ENCODE measurements at places on chromosomes 3 and 15.

DNA sequence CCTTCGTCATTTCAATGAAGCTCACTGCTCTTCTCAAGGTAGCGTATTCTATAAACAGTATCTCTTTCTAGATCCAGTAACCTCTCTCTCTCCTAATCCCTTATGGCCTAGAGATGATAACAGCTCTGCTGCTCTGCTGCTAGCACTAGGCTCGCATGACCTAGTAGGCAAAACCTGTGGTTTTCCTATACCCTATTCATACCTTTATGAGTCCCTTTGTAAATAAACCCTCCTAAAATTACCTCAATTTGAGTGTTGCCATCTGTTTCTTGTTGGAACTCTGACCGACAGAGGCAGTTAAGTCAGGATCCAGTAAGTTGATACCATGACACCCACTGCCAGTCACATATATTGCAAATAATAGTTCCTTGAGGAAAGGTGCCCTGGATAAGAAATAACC is 7.3 kb downstream of the CCDC14 start:
- DNase-seq: no peak

DNA sequence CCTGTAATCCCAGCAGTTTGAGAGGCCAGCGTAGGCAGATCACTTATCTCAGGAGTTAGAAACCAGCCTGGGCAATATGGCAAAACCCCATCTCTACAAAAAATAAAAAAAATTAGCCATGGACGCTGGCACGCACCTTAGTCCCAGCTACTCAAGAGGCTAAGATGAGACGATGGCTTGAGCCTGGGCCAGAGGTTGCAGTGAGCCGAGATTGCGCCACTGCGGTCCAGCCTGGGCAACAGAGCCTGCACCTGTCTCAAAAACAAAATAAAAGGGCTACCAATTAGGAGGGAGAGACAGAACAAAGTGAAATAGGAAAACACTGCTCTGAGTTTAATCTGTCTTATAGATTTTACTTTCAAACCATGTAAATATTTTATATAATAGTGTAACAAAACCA is 33.8 kb downstream of the MSL2 start:
- DNase-seq: no peak

GRCh38 chr15:75669191-75669878 is 21.6 kb downstream of the SNX33 start:
- DNase-seq: no peak

GRCh38 chr15:55434989-55435825 is 26.9 kb downstream of the PIERCE2 start:
- no peak for DNase-seq

- DNase-seq: no peak
These were observed 121.4 kb upstream of the RARB start for GRCh38 chr3:25306705-25307104.

DNA sequence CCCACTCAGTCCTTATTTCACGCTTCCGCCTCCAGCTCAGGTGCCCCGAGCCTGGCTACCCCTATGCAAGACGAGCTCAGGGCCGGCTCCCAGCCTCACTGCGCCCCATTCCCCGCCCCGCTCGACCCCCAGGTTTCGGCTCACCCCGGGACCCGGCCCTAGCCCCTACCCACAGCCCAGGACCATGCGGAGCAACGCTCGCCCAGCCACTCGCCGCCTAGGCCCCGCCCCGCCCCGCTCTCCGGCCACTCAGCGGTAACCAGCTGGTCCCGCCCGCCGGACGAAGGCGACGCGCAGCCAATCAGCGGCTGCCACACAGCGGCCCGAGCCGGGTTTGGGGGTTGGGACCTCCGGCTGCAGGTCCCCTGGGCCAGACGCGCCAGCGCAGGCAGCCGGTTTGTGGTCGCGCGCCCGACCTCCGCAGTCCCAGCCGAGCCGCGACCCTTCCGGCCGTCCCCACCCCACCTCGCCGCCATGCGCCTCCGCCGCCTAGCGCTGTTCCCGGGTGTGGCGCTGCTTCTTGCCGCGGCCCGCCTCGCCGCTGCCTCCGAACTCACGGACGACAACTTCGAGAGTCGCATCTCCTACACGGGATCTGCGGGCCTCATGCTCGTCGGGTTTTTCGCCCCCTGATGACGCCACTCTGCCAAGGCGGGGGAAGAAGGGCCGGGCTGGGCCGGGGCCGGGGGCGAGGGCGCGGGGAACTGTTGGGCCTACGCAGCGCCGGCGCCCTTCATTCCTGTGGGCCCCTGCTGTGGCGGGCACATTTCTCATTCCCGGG is at the start of gene CATSPER2:
TSS of gene CATSPER2 (minus strand) at position 196 of the 781 bp plus-strand sequence. CDS start 783 bp downstream, outside the sequence.
- DNase-seq: no peak

DNA sequence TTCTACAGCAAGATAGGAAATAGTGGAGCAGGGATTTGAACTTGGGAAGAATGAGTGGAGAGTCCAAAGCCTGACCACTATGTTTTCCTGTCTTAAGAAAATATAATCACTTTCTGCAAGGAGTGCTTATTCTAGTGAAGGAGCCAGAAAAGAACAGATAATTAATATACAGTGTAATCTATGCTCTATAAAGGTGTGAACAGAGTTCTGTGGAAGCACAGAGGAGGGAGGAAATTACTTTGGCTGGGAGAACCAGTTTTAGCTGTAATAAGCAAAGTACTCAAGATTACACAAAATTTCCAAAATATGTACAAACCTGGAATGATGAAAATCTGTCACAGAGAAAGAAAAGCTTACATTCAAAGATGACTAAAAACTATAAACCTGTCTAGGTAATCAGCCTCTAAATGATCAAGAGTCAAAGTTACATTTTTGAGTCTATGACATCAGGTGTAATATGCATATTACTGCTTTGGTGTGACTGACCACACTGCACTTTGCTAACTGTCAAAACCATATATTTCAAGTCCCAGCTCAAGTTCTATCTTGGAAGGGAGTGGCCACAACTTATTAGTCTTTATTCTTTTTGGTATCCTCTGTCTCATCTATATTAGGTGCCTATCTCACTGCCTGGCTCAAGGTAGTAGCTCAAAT is 40.7 kb upstream of the MB21D2 start:
- DNase-seq: no peak

- DNase-seq: no peak
These were observed 191.2 kb downstream of the TLE3 start for GRCh38 chr15:69906256-69907185.

DNA sequence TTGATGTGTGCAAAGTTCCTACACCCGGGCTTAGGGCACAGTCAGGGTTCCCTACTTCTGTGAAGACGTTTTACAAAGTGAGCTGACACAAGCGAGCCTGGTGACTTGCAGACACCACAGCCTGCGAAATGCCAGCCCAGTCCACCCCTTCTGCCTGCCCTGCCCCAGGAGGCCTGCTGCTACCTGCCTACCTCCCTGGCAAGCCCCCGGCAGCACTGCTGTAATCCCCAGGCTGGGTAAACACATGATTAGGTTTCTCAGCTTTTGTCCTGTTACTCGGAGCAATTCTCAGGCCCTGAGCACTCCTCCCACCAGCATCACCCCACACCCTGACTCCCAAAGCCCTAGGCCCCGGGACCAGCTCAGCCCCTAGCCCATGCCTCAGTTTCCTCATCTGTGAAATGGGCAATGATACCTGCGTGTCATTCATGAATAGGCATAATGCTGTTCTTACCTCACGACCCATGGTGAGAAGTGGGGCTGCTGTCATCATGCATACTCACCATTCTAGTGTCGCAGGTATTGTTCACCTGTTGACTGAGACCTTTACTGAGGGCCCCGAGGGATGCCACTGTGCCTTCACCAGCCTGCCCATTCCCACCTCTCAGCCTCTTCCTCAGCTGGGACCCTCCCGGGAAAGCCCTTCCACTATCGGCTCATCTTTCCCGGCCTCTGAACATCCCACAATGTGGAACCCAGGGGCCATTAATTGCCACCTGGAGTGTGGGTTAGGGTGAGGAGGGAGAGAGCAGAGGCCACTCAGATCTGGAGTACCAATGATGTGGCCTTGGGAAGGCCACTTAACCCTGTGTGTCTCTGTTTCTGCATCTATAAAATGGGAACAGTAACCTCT is 31.5 kb upstream of the SLC6A6 start:
- DNase-seq: no peak

DNA sequence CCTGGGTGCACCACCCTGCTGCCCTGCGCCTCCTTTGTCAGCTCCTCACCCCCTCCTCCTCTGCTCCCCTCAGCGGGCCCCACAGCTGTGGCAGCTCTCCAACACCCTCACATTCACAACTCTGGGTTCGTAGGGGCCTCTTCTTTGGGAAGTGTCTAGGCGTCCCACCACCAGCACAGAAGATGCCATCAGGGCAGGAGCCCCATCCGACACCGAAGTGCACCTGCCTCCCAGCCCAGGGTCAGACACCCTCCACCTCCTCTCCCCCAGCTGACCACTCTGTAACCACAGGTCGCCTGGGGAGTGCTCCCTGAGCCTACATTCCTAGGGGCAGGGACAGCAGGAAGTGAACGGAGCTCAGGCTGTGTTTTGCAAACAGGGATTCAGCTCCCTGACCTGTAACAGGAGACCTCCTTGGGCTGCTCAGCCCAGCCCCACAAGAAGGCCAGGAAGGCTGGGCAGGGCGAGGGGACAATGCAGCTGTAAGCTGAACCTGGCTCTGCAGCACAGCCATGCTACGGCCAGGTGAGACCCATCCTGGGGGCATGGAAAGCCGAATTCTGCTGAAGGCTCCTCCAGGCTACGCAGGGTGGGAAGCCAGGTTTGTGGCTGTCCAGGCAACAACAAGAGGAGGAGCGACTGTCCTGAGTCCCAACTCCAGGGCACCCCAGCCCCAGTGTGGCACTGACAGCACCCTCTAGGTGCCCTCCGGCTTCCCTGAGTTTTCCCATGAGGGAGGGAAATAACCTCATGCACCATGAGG is 269.0 kb downstream of the GOLGA6L6 start:
- DNase-seq: no peak

DNA sequence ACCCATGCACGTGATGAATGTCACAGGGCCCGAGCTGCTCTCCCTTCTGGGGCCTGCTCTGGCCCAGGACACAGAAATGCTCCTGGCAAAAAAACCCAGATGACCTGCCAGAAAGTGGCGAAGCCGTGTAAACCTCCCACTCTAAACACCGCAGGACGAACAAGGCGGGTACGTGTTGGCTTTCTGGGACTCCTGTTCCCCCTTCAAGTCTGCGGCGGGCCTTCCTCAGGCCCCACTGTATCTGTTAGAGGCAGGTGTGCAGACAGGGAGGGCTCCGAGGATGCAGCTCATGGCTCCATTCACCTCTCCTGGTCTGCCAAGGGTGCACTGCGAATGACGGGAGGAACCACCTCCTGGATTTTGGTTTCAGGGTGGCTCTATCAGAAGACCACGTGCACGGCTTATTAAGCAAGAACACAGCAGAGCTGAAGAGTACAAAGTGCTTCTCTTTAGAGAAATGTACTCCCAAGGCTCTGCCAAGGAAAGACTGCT is 173.8 kb downstream of the ADAMTS17 start:
- no peak for DNase-seq

GRCh38 chr3:71513081-71513480 is 70.4 kb downstream of the FOXP1 start:
- DNase-seq: no peak

GRCh38 chr15:38479756-38480155 is 25.8 kb downstream of the FAM98B start:
- no peak for DNase-seq

GRCh38 chr3:126357295-126358037 is at the start of gene KLF15:
Gene KLF15 (minus strand): TSS chr3:126357408. CDS start chr3:126352922, 4,486 bp downstream.
- DNase-seq: peak; percentile 48

DNA sequence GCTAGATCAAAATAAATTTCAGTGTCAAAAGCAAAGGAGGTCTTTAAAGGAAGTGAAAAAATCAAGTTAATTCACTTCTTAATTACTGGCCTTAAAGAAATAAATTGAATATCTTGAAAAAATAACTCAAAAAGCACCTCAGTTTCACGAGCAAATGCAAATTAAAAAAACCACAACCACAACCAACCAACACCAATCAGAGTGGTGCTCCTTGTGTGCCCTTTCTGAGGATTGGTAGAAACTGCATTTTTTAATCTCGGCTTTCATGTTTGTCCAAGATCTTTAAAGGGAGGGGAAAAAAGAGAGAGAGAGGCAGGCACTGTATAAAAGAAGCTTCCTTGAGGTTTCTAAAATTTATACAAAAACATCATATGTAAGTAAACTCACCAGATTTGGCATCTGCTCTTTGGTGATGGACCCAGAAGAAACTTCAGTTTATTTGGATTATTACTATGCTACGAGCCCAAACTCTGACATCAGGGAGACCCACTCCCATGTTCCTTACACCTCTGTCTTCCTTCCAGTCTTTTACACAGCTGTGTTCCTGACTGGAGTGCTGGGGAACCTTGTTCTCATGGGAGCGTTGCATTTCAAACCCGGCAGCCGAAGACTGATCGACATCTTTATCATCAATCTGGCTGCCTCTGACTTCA is at the start of gene GPR15:
TSS of gene GPR15 (plus strand) at position 357 of the 653 bp plus-strand sequence. CDS start at position 413, 56 bp downstream.
- DNase-seq: no peak

- no peak for DNase-seq
These were observed 138.9 kb downstream of the TCF12 start for GRCh38 chr15:57057134-57057930.

DNA sequence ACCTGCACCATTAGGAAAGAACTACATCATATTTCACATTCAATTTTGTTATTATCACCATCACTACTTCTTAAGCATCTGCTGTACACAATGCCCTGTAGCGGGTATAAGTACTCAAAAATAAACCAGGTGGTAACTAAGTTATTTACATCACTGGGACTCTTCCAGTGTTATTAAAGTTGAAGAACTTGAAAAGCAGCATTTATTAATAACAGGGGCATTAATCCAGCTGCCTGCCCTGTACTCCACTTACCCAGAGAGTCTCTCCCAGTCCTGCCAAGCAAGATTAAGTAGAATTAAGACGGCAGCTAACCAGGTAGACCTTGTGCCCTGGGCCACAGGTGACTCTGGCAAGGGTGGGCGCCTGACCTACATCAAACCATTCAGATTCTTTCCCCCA is 65.2 kb downstream of the FHIT start:
- DNase-seq: no peak

DNA sequence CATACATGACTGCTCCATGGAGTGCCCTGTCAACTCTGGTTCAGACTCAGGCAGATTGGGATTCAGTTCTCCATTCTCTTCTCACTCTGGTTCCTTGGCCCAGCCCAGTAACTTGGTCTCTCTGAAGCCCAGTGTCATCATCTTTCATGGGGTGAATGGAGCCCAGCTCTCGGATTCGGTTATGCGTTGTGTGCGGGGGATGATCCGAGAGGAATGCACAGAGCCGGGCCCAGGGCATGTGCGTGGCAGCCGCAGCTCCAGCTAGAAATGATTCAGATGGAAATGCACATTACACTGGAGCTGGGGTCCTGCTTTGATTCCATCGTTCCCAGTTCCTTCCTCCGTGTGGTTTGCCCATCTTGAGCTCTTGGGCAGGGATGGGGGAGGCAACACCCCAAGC is 189.4 kb downstream of the FEZF2 start:
- no peak for DNase-seq

DNA sequence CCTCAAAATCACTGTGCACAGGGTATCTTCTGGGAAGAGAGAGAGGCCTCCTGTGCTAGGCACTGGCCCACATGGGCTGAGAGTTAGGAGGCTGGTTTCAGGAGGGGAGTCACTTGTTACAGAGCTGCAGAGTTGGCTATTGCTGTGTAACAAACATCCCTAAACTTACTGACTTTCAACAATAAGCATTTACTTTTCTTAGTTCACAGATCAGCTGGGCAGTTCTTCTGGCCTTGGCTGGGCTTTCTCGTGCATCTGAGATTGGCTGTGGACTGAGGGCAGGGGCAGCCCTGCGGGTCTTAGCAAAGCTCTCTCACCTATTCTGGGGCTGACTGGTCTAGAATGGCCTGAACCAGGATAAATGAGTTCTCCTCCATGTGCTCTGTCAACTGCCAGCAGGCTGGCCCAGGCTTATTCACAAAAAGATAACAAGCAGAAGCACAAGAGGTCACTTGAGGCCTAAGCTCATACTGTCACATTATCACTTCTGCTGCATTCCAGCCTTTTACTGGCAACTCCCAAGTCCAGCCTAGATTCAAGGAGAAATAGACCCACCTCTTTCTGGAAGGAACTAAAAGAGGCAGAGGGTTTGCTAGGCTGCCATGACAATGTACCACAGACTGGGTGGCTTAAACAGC is 17.2 kb upstream of the RBSN start:
- DNase-seq: no peak

All from stimulated activated CD4-positive, alpha-beta T cell treated with anti-CD3 and anti-CD28 coated beads, Interleukin-15, amount 100 ng/mL, for 1 hour (primary cell).